Fibroblast of skin of right quadriceps (primary cell): ENCODE measurements at places on chromosomes 2 and 18.

- peak; percentile 46 for DNase-seq
Measured at GRCh38 chr2:7773362-7774360, 856.4 kb downstream of the RNF144A start.

DNA sequence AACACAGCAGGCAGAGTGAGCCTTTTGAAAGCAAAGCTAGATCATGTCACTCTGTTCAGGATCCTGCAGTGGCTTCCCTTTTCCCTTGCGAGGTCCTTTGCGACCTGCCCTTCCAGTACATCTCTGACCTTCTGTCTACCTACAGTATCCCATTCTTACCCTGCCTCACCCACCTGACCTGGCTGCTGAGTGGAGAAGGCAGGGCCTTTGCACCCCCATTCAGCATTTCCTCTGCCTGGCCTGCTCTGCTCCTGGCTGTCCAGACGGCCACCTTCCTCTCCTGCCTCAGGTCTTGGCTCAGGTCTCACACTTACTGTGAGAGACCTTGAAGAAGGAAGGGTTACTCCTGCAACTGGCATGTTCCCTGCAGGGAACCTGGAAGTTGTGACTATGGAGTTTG, 77.4 kb downstream of the MAPRE2 start:
- no peak for DNase-seq

DNA sequence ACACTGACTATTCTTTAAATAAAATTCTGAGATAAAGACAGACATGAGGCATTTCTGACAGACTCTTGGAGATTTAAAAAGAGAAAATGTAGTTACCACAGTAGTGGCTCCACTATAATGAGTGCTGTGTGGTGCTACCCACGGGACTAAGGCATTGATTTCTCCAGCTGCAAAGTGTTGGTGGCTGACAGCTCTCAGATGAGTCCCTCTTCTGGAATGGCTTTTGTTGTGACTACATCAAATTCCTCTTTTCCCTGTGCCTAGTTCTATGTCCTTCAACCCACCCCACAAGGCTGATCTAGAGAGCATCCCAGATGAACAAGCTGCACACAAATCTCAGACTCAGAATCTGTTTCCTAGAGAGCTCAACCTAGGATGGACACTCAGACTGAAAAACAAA, 884.8 kb upstream of the ZEB2 start:
- no peak for DNase-seq

- DNase-seq: no peak
Measured at GRCh38 chr18:1541478-1541877, 636.8 kb downstream of the ADCYAP1 start.

- peak; percentile 21 for DNase-seq
Measured at GRCh38 chr2:213806125-213806726, 522.0 kb downstream of the SPAG16 start.
